Activated effector memory CD4-positive, alpha-beta T cell treated with Interleukin-2 at 50 U/mL for 16 hours (primary cell): ENCODE measurements at places on chromosomes 1 and 21.
A peak's percentile ranks its signal among the peaks of the same experiment; 100 is the strongest.

DNA sequence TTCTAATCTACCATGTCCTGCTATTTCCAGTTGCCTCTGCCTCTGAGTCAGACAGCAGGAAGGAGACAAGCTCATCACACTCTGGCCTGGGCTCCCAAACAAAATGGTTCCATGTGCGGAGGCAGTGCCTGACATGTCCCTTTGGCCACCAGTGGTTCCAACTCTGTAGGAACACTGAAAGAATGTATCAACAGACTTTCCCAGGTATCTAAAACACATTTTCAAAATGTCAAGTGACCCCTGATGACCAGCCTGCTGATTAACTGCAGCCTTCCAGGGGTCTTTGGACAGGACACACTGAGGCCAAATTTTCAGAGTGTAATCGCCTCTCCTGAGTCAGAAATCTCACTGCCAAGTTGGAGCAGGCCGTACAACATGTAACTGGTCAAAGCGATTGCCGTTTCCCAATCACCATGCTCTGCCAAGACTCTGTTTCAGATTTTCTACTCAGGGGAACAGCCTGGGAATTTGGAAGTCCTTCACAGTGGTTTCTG is 172.7 kb downstream of the TPR start:
- DNase-seq: no peak

GRCh38 chr21:38306433-38307141 is 49.8 kb downstream of the KCNJ15 start:
- no peak for DNase-seq

GRCh38 chr1:117527074-117527473 is 78.8 kb upstream of the TENT5C start:
- no peak for DNase-seq

DNA sequence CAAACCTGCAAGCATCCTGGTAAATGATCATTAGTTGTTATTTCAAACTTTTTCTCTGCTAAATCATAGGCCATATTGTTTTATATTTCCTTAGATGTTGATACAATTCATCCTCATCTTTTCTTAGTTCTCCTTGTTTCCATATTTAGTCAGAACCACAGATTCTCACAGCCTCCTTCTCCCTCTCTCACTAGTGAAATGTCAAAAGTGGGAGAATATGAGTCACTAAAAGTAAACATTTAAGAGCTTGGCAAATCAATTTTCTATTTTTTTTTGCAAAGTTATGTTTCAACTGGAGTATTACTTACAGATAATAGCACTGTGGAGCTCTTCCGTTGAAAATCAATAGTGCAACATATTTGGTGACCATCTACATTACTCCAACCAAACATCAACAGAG is 308.8 kb downstream of the COL11A1 start:
- no peak for DNase-seq

GRCh38 chr1:27136998-27137542 is 17.9 kb downstream of the SLC9A1 start:
- DNase-seq: peak; percentile 74

- DNase-seq: no peak
Measured at GRCh38 chr21:36976228-36976861, 9.9 kb upstream of the HLCS start.

GRCh38 chr1:8152731-8153702 is 126.9 kb upstream of the ERRFI1 start:
- DNase-seq: peak; percentile 32

DNA sequence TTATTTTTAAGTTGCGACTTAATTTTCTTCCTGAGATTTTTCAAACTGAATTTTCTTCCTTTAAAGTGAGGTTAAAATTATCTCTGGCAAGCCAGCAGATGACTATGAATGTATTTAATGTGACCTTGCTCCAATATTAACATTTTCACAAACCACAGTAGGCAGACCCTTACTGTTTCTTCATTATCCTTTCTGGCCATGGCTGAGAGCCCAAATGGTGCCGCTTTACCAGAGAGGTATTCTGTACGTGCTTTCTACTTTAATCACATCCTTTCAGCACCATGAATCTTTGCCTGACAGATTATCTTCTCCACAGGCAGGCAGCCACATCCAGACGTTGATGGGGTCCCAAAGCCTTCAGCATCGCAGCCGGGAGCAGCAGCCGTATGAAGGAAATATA is 129.6 kb downstream of the LRRC40 start:
- no peak for DNase-seq

GRCh38 chr1:94305704-94306103 is 68.3 kb upstream of the ARHGAP29 start:
- no peak for DNase-seq

DNA sequence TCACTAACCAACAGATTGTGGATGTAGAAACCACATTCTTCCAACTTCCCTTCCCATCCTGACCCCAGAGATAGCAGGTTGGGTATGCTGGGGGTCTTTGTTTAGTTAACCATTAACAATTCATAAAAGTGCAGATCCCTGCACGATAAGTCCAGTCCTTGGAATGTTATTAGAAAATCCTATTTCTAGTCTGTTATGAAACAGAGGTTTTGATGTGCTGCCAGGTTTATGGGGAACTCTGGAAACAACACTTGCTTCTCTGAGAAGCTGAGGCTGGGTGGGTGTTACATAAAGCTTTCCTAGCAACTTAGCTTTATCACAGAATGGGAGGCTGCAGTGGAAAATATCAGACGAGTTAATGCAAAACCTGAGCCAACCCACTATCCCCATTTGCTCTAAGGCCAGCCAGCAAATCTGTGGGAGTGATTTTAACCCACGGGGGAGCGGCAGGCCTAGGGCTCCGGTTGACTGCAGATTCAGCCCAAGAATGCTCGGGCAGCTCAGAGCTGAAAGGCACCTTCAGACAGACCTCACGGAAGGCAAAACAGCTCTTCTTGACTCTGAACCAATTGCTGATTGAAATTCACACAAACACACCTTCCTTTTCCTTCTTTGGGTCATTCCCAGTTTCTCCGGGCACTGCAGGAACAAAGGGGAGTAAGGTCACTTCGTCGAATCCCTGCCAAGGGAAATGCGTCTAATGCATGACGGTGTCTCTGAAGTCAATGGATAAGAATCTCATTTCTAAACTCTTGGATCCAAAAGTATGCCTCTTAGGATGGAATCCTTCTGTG is 111.7 kb upstream of the IRF2BP2 start:
- DNase-seq: no peak

- no peak for DNase-seq
Measured at GRCh38 chr1:243848858-243849420, 1.1 kb downstream of the AKT3 start.

GRCh38 chr1:54378157-54378873 is 27.9 kb downstream of the SSBP3 start:
- no peak for DNase-seq

DNA sequence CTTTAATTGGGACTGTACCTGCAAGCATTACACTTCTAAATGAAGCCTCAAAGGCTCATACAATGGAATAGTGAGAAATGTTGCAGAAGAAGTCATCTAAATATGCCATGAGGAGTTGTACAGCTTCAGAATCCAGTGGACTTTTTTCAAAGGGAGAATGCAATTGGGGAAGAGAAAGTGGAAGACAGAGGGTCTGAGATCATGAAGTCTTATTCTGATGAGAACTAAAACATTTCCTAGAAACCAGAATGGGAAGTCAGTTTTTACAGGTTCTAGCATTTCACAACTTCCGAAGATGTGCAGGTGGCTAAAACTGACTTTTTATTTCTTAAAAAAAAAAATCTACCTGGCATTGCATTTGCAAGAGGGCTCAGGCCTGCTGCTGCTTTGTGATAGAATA is 424.4 kb upstream of the RUNX1 start:
- DNase-seq: no peak

DNA sequence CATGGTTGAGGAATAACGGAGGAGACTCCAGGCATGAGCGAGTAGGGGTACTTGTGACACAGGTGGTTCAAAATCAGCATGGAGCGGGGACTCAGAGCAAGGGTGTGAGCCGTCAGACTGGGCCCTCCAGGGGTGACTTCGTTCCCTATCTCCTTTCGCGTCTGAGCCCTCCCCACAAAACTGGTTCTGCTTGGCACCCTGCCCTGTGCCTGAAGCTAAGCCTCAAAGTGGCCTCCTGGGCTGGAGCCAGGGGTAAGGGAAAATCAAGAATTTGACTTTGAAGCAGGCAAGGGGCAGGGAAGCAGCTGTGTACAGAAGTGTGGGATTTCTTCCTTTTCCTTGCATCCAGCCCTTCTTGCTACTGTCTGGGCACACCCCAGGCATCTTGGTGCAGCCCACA is 331.5 kb upstream of the AJAP1 start:
- DNase-seq: no peak

- no peak for DNase-seq
Measured at GRCh38 chr1:181208083-181208482, 119.6 kb downstream of the IER5 start.

DNA sequence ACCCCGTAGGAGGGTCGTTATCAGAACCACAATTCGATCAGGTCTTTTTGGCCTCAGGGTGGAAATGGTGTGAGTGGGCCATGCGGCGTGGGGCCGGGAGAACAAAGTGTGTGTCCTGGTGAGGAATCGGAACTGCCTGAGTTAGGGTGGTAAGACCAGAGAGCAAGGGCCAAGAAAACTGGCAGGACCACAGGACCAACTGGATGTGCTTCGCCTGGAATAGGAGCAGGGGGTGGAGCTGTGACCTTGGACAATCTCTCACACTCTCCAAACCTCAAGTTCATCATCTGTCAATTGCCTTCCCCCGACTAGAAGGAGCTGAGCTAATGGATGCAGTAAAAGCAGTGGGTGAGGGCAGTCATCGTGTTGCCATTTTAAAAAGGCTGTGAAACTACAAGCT is 59.5 kb downstream of the NAV1 start:
- no peak for DNase-seq

DNA sequence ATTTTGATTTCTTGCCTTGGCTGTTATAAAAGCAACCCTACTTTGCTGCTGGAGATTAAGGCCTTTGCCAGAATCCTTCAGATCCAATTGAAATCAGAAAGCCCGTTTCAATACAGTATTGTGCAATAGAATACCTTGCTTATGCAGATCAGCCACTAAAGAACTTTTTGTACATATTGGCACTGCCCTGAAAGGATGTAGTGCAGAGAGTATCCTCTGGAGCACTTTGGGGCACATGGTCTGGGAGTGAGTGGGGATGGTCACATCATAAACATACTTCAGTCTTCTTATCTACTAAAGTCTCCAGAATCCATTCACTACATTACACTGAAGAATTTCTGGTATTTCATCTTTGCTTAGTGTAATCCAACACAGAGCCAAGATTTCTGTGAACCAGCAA is 189.0 kb downstream of the CENPF start:
- DNase-seq: no peak

- DNase-seq: no peak
Measured at GRCh38 chr1:2350501-2350900, 40.9 kb downstream of the MORN1 start.

DNA sequence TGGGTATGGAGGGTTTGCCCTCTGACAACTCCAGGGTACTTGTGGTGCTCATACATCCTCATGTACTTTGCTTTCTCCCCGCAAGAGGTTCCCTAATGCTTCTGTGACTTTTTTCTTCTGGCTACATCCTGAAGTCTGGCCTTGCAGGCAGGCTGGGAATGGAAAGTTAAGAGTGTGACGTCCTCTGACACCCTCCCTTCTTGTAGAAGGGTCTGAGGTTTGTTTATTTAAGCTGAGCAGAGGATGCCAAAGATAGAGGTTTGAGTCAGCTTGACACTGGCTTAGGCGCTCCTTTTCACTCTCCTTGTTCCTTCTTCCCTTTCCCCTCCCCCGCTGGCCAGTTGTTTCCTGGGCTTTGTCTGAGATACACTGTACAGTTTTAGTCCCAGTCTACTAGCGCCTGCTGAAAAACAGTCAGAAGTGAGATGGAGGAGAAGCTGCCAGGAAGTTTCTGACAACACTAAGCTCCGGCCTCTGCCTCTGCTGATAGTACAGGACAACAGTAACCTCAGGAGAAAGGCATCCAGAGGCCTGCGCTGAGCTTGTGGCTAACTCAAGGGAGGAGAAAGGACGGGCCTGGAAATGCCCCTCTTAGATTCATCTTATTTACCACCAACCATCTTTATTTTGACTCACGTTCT is at the start of gene MACF1:
Gene MACF1 (plus strand): TSS at position 255 of the 641 bp plus-strand sequence. CDS start 328 bp downstream, at position 583.
- no peak for DNase-seq

GRCh38 chr1:234760303-234760723 is 150.3 kb upstream of the IRF2BP2 start:
- no peak for DNase-seq

- no peak for DNase-seq
Measured at GRCh38 chr1:39305555-39305954, 101.1 kb downstream of the MACF1 start.

DNA sequence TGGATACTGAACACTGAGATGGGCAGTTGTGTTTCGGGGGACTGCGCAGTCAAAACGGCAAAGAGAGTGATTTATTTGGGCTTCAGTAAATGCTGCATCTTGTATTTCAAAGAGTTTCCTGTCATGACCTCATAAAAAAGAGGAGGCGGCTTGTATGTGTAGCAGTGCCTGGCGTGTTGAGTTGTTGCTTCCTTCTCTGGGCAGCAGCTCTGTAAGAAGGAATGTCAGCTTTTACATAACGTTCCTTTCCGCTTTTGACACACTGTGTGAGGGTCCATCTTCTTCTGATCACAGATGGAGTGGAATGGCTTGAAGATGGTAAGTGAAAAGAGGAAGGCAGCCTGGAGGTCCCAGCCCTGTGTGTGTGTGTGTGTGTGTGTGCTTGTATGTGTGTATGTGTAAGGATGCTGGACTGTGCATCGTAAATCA is 941 bp downstream of the ELAVL4 start:
- no peak for DNase-seq

DNA sequence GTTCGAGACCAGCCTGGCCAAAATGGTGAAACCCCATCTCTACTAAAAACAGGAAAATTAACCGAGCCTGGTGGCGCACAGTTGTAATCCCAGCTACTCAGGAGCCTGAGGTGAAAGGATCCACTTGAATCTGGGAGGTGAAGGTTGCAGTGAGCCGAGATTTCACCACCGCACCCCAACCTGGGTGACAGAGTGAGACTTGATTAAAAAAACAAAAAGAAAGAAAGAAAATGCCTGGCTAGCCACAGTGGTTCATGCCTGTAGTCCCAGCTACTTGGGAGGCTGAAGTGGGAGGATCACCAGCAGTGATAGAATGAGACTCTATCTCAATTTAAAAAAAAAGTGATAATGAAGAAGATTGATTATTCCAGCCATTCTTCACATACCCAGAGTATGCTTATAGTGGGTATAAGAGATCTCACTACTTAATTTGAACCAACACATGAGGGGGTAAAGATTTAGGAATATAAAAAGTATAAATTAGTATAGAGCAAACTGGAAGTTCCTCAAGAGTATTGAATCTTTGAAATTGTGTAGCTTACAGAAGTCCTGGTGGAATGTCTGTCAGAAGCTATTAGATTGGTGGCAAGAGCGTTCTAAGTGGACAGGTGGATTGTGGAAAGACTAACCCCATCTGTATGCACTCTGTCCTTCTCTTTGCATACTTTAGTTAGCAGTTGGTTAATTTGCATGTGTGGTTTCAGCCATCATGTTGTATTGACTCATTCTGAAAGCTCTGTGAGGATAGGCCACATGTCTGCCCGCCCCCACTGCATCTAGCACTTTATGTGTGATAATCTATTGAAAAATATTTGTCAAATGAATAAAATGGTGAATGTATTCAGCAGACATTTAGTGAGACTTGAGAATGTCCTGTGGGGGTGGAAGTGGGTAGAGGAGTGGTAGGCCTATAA is 25.0 kb downstream of the RLF start:
- DNase-seq: no peak

- no peak for DNase-seq
Measured at GRCh38 chr21:33236766-33237165, 7.0 kb downstream of the IFNAR2 start.
